SK-N-SH (cell line): ENCODE measurements at places on chromosomes 1 and 21.

GRCh38 chr1:176989754-176990153 is 174.8 kb downstream of the ASTN1 start:
- DNase-seq, result no peak

DNA sequence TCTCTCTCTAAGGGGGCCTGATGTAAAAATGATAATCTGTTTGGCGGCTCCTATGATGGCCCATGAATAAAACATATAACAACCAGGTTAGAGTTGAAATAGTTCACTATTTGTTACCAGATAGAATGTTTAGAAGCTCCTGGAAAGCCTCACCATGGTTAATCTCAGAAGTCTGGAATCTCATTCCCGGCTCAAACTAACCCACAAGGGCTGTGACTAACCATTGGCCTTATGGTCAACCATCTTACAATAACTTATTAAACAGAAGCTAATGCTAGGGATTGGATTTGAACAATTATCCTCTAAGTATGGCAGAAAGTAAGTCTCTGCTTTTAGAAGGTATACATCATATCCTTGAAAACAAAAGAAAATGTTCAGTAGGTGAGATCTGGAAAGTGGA is 134.1 kb upstream of the ADGRL2 start:
- DNase-seq, result no peak

- no peak for DNase-seq
These were observed 17.3 kb upstream of the OR2M5 start for GRCh38 chr1:248127653-248128052.

GRCh38 chr1:94819945-94820746 is at the start of gene SLC44A3:
TSS of gene SLC44A3 (plus strand) at chr1:94820357. CDS start at chr1:94820452, 95 bp downstream.
- DNase-seq, result peak; percentile 88

GRCh38 chr1:10676963-10677362 is 119.5 kb downstream of the CASZ1 start:
- DNase-seq, result no peak

- DNase-seq, result no peak
These were observed 7.8 kb upstream of the TNFRSF8 start for GRCh38 chr1:12055259-12055658.
